NCI-H446 (cell line): ENCODE measurements at places on chromosomes 6 and 20.

- no peak for DNase-seq
Observed at GRCh38 chr6:98984121-98984520, 36.4 kb upstream of the FBXL4 start.

GRCh38 chr6:44198684-44199083, 18.0 kb upstream of the MYMX start:
- DNase-seq = no peak

GRCh38 chr6:87104667-87105066, 9.8 kb upstream of the CGA start:
- DNase-seq = no peak

DNA sequence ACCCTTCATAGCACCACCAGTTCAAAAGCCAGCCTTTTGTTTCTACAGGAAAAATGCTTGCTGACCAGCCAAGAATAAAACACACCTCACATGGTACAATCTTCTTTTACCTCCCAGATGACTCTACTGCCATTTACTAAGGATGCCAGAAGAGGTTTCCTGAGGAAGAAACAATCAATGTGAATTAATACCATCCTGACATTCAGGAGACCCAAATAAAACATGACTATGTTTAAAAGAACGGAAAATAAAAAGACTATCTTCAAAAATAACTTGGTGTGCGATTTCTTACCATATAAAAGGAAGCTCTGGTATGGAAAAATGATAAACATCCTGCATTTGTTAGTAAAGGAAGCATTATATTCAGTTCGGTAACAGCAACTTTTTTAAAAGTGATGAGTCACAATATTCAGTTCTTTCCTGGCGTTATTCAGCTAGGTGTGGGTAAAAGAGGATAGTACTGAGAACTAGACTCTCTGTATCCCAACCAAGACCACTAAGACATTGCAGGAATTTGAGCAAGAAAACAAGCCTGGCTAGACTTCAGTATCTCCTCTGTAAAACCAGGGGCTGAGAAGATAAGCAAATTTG, 16.3 kb downstream of the COL21A1 start:
- no peak for DNase-seq

DNA sequence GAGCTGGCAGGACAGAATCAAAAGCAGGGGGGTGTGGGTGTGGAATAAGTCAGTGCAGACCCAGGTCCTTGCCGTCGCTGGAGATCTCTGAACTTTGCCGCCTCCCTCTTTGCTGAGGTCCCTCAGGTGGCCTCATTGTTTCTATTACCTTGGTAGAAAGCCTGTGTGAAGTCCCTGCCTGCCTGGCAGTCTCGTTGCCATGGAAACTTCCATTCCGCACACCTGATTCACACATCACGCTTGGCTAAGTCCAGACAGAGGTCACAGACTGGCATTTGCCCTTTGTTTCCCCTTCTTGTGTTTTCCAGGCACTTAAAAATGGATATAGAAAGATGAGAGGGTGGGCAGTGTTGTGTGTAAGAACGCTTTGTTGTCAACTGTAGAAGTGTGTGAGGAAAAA, 260.6 kb downstream of the PRL start:
- DNase-seq = no peak

GRCh38 chr6:36757206-36757605, 59.6 kb downstream of the RAB44 start:
- no peak for DNase-seq

DNA sequence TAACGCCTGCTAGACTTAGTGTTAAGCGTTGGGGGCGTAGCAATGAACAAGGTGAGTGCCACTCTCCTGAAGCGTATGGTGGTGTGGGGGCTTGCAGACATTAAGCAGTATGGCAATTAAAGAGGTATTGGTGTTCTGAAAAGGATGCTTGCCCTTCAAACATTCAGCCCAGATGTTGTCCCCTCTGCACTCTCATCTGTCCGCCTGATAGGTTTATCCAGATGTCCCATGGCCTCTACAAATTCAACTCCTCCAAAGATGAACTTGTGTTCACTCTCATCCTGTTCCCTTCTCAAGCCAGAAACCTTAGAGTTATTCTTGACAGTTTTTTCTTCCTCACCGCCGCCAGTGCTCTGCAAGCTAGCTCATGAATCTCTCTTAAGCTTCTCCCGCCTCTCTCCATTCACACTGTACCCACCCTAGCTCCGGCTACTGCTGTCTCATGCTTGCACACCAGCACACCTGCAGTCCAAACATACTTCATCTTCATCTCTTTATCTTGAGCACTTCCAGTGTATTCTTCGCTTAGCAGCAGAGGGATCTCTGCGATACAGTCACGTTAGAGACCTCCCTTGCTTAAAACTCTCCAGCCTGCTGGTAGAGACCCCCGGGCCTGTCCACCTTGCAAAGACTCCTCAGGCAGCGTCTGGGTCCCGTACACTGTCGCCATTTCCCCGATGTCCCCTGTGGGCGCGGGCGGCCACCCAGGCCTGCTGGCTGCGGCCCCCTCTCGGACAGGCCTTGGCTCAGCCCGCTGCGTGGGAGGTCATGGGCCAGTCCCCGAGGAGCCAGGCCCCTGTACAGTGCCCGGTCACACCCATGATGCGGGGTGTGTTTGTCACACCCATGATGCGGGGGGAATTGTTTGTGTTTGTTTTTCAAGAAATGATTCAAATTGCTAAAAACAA, 962 bp downstream of the DDX27 start:
- no peak for DNase-seq

DNA sequence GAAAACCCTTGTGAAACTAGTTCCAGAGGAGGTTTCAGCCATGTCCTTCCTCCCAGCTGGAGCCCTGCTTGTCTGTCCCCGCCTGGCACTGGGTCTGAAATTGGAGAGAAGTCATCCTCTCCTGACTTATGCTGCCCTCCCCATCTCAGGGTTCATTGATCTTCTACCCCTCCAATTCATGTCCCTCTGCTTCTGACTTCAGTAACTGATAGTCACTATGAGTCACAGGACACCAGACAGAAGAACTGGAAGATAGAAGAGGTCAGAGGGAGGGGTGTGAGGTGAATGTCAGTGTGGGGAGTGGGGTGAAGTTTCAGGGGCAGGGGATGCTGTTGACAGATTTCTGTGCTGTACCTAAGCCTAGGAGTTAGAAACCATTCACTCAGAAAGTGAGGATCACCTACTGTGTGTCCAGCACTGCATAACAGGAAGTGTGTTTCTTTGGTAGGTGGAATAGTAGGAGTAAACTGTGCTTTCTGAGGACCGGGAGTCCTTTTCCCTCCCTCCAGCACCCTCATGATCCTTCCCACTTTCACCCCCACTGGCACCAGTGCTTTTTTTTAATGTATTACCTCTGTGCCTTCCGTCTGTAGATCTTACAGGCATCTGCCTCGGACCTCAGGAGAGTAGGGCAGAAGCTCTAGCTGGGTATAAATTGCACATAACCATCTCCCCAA, 627 bp upstream of the RPP21 start:
- DNase-seq = no peak

DNA sequence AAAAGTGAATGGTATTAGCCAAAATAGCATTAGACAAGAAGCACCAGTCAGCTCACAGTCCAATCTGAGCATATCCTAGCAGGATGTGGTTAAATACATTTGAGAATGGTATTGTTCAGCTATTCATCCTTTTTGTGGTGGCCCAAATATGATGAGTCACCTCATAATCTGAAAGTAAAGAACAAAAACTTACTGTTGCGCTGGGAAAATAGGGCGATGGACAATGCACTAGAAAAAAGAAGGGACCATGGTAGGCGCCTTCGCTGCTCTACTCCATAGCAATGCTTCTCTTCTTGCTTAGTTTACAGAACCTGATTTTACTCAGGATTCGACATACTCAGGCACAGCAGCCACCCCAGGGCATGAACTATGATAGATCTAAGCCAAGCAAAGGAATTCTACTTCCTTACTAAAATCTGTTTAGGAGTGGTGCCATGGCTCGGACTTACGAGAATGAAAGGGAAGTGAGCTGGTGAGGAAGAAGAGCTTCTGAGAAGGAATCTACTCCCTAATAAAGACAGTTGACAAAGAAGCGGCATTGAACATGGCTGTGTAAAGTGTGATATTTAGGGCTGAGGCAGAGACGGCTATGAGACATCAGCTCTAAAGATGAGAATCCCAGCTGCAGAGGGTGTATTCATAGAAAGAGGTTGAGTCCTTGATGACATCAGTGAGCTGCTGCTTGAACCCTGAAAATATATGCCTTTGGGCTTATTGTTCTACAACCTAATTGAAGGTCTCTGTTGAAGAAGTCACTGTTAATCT, 16.6 kb upstream of the FBXO9 start:
- no peak for DNase-seq

DNA sequence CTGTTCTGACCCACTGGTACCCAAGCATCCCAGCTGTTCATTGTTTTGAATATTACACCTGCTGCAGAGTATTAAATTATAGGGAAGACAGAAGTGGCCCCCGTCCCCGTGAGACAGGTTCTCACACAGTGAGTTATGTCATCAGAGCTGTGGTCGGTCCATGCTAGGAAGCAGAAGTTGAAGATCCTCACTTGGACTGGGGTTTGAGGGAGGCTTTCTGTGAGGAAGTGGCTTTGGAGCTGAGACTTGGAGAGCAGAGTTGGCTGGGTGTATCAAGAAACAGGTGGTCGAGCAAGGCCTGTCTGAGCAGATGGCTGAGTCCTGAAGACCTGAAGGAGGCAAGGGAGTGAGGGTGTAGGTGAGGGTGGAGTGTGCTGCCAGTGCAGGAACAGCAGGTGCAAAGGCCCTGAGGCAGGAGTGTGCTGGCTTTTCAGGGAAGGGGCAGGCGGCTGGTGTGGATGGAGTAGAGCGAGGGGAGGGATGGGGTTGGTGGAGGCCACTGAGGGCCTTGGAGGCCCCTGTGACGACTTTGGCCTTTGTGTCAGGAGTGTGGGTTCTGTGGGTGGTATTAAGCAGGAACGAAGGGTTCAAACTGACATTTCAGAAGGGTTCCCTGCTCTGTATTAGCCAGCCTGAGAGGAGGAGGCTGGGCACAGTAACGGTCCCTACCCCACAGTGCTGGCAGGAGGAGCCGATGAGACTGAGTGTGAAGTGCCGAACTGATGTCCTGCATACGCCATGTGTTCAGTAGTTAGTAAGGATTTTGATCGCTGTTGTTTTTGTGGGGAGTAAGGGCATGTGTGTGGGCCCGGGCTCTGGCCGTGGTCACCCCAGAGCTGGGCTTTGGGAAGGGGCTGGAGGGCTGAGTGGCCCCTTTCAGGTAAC, 11.8 kb downstream of the SRC start:
- DNase-seq = no peak

DNA sequence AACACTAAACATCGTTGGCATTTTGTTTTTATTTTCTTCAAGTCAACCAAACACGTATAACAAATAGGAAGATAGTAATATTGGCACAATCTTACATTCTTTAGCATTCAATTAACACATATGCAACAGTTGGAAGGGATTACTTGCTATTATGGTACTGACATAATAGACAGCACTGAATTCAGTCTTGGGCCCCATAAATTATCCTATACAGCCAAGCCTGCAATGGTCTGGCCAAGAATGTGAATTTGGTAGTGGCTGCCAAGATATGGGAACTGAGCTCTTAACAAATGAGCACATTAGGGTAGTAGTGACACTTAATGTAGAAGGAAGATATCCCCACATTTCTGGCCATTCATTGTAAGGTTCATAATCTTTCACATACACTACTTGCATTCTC, 44.8 kb upstream of the ARHGAP18 start:
- peak; percentile 38 for DNase-seq

DNA sequence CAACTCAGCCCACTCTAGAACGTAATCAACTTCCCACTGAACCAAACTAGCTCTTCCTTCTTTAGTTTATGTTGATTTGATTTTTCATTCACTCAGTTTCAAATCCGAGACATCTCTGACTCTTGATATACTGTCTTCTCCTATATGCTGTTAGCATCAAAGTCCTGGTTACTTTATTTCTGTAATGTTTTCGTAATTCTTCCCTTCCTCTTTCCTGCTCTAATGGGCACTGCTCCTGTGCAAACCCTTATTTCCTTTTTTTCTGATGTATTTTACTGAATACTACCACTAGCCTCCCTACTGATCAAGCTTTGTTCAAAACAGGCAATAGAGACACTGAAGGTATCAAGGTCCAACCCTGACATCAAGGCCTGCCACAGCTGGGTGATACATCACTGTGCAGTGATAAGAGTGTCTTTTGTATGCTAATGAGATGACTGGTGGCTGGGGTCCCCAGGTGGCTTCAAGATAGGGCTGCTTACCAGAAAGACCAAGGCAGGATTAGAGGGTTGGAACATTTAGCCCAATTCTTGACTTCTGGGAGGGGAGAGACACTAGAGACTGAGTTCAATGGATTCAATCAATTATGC, 95.2 kb downstream of the KIF13A start:
- no peak for DNase-seq

- DNase-seq = no peak
Observed at GRCh38 chr20:43320536-43320935, 130.8 kb upstream of the PTPRT start.

GRCh38 chr6:41228616-41229015, 467 bp downstream of the TREML4 start:
- no peak for DNase-seq
